ENCODE measurements at places on chromosomes 3 and 15. TPM values are rescaled to one million over a fixed set of nuclear protein-coding genes. Genes with fewer than 3 reads are reported as not detected.
A peak's percentile ranks its signal among the peaks of the same experiment; 100 is the strongest.

DNA sequence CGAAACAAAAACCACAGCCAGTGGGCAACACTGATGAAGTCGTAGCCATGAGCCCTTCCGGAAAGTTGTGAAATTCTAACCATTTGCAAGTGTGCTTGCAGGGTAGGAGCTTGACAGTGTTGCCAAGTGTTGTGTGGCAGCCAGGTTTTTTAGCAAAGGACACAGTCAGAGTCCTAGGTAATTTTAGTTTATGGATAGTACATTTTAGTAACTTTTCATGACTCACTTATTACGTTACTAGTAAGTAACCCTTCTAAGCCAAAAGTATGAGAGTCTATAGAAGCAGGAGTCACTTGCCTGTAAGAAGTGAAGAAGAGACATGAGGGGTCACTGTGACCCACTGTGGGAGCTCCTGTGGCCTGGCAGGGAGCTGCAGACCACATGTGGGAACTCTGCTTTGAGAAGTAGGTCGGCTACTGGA lies 54.8 kb upstream of the ADPGK start:
- peak; percentile 6 for DNase-seq

DNA sequence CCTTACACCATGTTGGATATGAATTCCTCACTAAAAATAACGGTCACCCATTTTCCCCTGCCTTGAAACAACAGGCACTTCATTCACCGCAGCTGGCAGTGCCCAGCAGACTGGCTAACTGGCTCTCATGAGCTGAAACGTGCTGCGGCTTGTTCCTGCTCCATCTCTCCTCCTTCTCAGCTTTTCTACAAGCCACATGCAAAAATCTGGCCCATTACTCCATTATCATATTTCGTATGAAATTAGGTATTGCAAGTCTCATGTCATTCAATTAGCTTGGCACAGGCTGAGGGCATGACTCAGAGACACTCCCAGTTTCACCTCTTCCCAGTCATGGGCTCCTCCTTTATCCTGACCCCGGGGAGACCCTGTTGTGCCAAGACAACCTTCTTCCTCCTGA lies 60.0 kb downstream of the MAGEF1 start:
- DNase-seq: no peak

DNA sequence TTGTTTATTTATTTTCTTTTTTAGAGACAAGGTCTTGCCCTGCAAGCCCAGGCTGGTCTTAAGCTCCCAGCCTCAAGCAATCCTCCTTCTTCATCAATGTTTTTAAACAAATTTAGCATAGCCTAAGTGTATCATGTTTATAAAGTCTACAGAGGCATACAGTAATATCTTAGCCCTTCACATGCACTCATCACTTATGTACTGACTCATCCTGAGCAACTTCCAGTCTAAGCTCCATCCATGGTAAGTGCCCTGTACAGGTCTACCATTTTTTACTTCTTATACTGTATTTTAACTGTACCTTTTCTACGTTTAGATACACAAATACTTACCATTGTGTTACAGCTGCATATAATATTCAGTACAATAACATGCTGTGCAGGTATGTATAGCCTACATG lies 860.0 kb downstream of the FHIT start:
- peak; percentile 3 for DNase-seq

DNA sequence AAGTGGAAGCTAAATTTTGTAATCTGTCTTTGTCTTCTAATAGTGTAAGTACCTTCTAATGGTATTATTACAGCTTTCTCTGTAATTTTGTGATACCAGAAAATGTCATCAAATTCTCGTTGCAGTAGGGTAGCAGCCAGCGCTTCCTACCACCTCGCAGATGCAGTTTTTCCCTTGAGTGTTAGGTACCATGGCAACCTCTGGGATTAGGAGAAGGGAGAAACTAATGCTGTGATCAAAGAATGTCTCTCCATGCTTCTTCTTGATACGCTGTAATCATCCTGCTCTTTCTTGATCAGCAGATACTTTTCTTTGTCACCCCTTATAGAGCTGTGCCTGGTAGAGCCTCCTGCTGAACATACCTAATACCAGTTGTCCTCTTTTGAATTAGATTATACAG lies 27.7 kb downstream of the SRP14 start:
- no peak for DNase-seq

DNA sequence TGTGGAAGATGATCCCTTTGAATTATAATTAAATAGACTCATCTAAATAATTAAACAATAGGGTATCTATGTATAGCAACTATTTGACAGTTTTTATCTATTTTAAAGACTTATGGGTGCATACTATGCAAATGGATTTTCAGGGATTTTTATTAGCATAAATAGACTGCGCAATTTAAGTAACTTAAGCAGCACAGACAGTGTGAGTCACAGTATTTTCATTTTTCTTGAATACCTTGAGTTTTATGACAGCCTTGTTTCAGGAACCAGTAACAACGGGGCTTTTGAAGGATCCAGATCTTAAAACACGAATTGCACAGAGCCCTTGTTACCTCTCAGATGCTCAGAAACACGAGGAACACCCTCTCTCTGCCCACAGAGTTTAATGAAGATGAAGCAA lies 175.5 kb upstream of the CD96 start:
- no peak for DNase-seq

The SMCO1 gene
- not detected for total RNA-seq

The MORC1 gene
- not detected for total RNA-seq

The MYO5C gene
- total RNA-seq: under 0.01 TPM

The C3orf85 gene
- not detected for total RNA-seq
